ENCODE measurements at places on chromosomes 6 and 20.

DNA sequence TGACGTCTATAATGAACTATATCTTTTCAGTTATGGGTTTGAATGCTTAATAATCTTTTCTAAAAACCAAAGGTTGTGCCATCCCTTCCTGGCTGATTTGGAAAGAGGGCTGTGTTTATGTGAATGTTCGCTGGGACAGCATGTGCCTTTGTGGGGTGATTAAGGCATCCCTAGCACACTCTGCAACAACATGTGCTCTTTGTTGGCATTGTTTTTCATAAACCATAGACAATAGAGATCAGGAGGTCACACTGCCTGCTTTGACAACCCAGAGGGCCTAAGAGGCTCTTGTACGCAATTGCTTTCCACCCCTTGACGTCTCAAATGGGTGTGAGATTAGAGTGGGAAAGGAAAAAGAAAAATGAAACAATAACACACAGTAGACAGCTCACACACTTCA, 116.0 kb downstream of the LRRC1 start:
- no peak for DNase-seq

- no peak for DNase-seq
Measured at GRCh38 chr6:89284963-89285735, 29.9 kb downstream of the GABRR2 start.

DNA sequence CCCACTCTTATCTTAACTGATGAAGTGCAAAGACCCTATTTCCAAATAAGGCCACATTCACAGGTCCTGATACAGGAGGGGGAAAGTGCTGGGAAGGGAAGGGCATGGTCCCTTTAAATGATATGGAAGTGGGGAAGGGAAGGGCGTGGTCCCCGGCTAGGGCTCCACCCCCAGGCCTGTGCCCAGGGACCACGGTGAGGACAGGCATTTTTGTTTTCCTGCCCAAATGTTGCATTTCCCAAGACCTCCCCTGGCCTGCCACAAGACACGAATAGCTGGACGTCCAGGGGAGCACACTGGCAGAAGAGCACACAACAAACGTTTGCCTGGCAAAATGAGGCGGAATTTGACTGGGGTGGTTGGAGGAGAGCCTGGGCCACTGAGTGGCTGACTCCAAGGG, 16.1 kb upstream of the HFE start:
- no peak for DNase-seq

GRCh38 chr6:114007516-114007915, 36.6 kb upstream of the HDAC2 start:
- DNase-seq, result no peak

DNA sequence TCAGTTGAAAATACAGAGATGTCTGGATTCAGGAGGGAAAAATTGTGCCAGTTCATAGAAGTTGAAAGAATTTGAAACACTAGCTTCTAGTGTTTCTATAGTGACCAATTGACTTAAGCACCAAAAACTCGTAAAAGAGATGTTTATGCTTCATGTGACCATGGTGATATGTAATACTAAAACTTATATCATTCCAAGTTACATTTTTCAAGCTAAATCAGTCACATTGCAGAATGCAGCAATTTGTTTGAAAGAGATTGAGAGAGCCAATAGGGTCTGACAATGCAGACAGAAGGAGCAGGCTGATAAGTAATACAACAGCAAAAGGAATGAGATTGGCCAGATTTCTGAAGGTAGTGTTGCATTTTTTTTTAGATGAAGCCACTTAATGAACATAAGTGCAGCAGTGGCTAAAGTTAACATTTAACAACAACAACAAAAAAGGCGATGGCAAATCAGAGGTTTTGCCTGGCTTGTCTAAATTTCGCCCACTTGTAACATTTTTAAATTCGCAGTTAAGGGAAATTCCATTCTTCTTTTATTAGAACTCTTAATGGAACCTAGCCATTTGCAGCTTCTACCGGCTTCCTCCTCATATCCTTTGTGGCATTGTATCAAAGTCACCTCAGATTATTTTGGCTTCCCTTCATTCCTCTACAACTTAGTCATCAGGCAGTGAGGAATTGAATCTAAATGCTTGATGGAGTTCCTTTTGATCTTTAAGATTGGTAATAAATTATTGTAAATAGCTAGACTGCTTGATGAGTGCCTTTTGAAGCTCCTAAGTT, 484.0 kb upstream of the SOX4 start:
- no peak for DNase-seq

GRCh38 chr20:61935926-61936700, 129.6 kb downstream of the TAF4 start:
- DNase-seq, result no peak

DNA sequence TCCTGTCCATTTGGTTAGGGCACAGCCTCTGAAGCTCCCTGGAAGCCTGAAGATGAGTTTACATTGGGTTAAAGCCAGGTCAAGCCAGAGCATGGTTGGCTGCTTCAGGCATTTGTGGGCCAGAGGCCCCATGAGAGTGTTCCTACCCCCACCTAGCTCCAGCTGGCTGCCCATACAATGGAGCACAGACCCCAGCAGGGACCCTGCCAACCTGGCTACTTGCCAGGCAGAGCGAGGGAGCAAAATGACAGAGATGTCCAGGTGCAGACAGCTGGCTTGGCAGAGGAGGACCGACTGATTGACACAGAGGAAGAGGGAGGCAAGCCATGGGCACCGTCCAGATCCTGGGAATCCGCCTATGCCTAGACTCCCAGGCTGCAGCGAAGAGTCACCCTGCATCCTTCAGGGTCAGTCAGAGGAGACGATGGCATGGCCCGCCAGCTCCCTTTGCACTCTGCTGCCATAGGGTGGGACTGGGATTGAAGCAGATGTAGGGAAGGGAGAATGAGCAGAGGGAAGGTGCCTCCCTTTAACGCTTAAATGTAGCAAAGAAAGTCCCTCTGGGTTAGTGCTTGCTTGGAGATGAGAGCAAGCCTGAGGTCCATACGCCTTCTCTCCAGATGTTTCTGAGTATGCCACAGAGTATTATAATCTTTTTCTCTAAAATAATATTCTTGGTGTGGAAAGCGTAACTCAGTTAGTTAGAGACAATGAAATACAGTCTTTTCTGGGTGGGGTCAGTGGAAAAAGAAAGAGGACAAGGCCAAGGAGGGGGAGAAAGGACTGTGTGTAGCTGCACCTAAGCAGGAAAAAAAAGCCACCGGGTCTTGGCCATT, 77.6 kb upstream of the FYN start:
- DNase-seq, result no peak

GRCh38 chr6:129621252-129621651, 88.7 kb downstream of the ARHGAP18 start:
- no peak for DNase-seq

DNA sequence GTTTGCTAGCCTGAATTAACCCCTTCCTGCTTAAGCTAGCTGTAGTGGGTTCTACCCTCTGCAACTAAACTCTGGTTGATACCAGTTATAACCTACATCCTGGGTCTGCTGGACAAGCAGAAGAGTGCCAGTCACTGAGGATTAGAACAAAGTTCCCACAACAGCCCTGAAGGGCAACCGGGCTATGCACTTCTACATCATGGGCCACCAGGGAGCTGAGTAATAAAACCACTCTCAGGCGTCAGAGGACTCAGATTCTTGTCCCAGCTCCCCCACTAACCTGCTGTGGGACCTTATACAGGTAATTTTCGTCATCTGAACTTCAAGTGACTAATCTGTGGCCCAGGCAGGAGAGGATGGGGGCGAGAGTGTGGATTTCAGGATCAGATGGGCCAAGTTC, 56.8 kb downstream of the EYA2 start:
- no peak for DNase-seq

GRCh38 chr6:157187182-157188083, 135.9 kb downstream of the TMEM242 start:
- no peak for DNase-seq

DNA sequence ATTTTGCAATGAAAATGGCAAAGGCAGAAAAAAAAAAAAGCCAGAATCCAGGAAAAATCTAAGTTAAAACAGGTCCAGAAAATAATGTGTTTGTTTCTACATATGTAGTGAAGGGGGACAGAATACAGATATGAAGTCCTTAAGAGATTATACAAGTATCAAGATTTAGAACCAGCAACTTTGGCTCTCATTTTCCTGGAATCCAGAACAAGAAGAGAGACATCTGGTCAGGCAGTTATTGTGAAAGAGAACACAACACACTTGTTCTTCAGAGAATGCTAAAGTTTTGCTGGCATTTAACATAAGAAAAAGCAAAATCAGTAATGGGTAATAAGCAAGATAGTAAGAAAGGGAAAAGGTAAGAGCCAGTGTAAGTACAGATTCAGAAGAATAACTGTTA, 21.1 kb downstream of the BAG2 start:
- DNase-seq, result no peak

GRCh38 chr6:1915226-1915625, 305.5 kb downstream of the FOXC1 start:
- no peak for DNase-seq

- DNase-seq, result no peak
Measured at GRCh38 chr20:57792386-57793080, 82.7 kb upstream of the PMEPA1 start.

GRCh38 chr20:39878809-39879208, 810.2 kb downstream of the MAFB start:
- DNase-seq, result no peak

- DNase-seq, result no peak
Measured at GRCh38 chr20:41342474-41343464, 2.1 kb downstream of the LPIN3 start.

DNA sequence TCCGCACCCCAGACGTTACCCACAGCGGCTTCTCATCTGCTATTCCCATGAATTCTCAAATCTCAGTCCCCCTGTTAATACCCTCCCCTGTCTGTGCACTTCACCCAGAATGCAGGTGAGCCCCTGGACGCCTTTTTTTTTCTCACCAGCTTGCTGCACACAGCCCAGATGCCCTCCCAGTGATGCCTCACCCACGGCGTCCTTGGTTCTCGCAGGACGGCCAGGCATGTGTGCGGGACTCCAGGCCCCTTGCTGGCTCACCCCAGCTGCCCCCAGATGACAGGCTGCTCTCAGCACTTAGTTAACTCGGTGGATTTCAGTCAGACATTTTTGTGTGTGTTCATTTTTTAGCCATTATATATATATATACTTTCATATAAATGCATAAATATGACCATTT, 25.4 kb upstream of the PI16 start:
- no peak for DNase-seq

DNA sequence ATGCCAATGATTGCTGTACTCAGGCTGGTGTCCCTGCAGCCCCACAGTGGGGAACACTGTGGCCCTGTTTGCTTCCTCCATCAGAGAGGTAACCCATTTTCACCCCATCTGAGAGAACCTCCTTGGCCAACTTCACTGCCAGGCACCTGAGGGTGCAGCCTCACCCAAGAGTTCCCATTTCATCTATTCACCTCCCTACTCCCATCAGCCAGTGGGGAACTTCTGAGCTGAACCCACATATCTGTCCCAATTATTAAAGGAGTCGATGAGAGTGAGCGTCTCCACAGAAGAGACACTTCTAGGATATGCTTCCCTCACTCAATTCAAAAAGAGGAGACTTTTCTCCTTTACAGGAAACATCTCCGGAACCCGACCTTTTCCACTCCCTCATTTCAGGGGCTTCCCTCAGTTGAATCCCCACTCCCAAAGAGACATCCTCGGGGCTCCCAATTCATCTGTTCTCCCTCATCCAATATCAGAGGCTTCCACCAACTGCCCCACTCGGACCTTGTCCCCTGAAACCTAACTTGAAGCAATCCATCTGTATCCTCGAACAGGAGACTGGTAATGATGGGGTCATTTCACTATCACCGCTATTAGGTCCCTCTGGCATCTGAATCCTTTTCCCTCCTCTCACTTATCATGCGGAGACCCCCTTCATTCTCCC, 988 bp downstream of the UBE2V1 start:
- DNase-seq, result no peak

DNA sequence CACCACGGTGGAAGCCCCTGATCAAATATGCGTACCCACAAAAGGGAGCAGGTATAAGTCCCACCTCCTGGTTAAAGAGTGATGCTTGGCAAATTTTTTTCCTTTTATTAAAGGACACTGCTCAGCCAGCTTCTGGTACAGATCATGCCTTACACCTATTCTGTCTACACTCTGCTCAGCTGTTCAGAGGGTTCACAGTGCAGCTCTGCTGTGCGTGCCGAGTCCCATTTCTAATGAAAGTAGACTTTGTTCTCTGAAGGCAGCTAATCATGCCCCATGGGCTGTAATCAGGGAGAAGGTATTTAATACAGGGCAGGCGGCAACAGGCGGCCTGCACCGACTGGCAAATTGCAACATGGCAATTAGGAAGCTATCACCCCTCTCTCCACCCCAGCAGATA, 16.3 kb downstream of the LRRC73 start:
- no peak for DNase-seq

GRCh38 chr20:54017846-54018245, 52.5 kb downstream of the BCAS1 start:
- no peak for DNase-seq

DNA sequence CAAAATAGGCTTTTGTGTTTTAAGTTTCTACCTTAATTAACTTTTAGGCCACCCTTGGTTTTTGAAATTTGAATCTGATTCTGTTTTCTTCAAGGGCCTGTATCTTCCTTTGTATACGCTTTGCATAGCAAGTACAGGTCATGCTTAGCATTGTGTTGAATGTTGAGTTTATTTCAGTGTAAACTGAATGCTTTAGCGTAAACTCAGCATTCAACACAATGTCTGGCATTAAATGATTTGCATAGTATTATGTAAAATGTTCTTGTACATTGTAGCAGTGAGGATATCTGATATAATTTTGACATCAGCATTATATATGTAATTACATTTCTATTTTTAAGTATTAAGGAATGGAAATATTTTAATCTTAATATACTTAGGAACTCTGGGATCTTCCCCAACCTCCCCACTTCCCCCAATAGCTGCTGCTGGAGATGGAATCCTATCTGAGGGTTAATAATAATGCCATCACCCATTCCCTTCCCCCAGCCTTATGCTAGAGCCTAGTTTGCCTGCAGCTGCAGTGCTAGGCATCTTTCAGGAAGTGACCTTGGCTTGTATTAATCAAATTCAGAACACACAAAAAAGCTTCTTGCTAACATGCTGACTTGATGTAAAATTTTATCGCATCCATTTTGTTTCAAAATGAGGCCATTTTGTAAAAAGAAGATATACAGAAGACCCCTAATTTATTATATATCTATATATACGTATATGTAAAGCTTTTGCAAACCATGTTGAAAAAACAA, 73.1 kb downstream of the NCOA3 start:
- no peak for DNase-seq

DNA sequence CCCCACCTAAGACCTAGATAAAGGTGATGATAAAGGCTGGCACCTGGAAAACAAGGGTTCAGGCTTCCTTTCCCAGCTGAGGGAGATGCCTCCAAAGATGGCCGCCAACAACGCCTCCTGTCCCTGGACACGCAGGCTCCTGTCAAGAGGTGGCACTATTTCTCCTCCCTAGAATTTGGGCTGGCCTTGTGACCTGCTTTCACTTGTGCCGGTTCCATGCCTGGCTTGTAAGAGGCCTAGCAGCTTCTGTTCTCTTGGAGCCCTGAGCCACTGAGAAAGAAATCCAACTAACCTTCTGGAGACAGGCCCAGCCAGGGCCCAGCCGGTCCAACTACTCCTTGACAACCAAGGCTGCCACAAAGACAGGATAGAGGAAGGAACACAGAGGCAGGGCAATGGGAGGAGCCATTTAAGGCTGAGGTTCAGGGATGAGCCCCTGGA, 60.2 kb upstream of the RALY start:
- no peak for DNase-seq

Data from D721Med (cell line).